ENCODE measurements at places on chromosomes 2 and 18.
A peak's percentile ranks its signal among the peaks of the same experiment; 100 is the strongest.

DNA sequence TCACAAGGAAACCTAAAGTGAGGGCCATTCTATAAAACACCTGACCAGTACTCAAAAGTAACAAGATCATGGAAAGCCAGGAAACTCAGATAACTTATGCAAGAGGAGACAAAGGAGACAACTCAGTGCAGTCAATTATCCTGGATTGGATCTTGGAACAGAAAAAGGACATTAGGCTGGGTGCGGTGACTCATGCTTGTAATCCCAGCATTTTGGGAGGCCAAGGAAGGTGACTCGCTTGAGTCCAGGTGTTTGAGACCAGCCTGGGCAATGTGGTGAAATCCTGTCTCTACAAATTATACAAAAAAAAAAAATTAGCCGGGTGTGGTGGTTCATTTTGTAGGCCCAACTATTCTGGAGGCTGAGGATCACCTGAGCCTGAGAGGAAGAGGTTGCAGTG is 424.5 kb upstream of the SPRED2 start:
- DNase-seq = no peak

DNA sequence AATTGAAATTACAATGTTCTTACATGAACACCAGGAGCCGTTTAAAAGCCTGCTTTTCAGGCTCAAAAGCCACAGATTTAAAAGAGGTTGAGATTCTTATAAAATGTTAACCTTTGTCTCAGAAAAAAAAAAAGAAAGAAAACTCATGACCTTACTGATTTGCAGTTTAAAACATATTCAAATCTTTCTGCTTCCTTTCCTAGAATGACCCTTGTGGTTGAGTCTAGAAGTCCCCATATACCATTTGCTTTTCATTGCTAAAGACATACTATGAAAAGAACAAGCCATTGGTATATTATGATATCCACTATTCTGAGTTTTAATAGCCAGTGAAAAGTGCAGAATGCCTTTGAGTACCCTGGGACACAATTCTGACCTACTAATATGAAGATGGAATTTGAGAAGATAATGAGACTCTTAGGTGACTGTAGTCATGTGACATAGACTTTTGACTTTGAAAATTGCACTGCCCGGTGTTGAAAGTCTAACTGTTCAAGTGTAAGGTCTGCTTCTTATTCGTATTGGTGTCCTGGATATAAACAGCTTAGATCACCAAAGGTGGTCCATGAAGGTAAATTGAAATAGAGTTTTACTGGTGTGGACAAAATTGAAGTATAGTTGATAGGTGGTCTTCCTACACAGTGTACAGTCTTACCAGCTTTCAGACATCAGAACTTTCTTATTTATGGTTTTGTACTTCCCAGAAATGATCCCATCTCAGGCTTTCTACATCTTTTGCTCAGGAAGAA is 117.0 kb downstream of the DOCK10 start:
- peak; percentile 43 for DNase-seq

DNA sequence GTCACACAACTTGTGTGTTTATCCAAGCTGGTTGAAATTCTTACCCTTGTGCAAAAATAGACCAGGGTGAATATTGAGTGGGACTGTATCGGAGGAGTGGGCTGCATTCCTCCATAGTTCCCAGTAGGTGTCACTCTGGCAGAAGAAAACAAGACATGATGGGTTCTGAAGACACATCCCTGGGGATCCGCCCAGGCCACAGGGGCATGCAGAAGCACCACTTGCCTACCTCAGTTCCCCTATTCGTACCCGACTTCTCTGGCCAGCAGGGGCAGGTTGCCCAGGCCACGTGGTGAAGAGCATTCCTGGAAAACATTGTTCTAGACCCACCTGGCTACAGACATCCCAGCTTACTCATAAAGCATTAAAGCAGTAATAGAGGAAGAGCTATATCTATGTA is 168.2 kb downstream of the FAM210A start:
- DNase-seq = no peak

DNA sequence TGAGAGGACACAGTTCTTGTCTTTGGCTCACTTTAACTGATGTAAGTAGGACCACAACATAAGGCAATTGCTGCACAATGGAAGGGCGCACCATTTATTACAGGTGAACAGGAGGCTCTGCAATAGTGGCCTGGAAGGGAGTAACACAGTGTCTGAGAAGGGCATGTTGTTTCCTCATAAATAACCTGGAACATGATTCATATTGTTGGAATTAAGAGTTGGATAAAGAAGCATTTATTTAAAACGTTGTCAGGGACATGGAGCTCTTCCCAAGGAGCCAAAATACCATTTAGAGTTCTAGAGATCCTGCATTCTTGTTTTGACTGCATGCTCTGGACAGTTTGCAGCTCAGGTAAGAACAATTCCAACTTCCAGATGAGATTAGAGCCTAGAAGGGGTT is 110.4 kb downstream of the PLCL1 start:
- DNase-seq = no peak

GRCh38 chr2:136238286-136239078 is 120.5 kb upstream of the CXCR4 start:
- DNase-seq = peak; percentile 30

DNA sequence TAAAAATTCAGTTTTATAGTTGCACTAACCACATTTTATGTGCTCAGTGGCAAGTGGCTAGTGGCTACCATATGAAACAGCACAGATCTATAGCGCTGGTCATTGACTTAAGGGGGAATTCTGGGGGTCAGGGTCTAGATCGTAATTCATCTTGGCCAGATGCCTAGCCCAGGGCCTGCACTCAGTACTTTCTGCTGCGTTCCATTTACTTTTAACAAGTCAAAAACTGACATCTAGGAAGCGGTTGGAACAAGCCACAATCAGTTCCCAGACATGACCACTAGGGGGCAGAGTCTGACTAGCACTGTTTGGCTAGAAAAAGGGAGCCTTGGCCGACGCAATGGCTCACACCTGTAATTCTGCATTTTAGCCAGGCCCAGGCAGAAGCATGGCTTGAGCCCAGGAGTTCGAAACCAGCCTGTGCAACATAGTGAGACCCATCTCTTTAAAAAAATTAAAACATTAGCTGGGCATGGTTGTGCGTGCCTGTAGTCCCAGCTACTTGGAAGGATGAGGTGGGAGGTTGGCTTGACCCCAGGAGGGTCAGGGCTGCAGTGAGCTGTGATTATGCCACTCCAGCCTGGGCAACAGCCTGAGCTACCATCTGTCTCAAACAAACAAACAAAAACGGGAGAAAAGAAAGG is 9.0 kb upstream of the TMBIM1 start:
- peak; percentile 88 for DNase-seq
